Vagina (tissue), 2 donors: ENCODE measurements at places on chromosomes 16 and 17.

- DNase-seq, result no peak
These were observed 13.0 kb downstream of the ALOX12B start for GRCh38 chr17:8074554-8074953.

GRCh38 chr16:74123195-74123594 is 173.4 kb upstream of the PSMD7 start:
- DNase-seq, result no peak

- DNase-seq, result no peak
These were observed 7.0 kb upstream of the GAN start for GRCh38 chr16:81307770-81308169.

GRCh38 chr16:74931445-74931844 is 53.5 kb downstream of the WDR59 start:
- no peak for DNase-seq

DNA sequence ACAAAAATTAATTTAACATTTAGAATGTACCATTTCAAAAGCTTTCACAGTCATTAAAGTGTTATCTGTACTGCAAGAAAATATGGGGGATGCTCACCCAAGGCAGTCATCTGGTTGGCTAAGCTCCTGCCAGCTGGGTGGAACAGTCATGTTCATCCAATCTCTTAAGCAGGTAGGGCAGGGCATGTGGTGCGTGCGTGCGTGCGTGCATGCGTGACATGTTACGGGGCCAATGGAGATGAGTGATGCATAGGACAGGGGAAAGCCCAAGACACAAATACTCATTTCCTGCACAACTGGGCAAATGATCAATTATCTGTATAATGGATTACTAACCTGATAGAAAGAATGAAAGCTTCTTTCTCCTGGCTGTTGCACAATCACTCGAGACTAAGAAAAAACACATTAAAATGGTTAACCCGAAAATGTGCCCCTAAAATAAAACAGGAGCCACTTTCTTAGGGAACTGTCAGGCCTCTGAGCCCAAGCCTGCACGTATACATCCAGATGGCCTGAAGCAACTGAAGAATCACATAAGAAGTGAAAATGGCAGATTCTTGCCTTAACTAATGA is 104.4 kb downstream of the MYO1D start:
- no peak for DNase-seq

DNA sequence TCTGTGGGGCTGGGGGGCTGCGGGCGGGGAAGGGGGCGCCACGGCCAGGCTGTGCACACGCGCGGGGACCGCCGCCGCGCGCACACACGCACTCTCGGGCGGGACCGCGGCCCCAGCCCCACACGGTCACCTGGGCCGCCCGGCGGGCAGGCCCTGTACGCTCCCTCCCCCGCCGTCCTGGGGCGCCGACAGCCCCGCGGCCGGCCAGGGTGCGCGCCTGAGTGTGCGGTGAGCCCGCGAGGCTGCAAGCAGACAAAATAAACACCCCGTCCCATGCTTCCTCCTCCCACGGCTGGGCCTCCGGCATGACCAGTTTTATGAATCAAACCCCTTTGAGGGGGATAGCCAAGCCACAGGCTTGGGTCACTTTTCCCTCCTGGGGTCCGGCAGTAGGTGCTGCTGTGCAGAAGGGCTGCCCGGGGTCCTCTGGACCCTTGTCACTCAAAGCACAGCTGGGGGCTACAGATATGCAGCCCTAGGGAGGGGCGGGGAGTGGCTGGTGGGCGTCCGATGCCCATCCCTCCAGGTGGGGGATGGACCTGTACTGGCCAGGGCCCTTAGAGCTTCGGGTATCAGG is 441 bp downstream of the VASN start:
- no peak for DNase-seq

- DNase-seq, result no peak
These were observed 4.7 kb downstream of the NOD2 start for GRCh38 chr16:50697881-50698767.

- DNase-seq, result no peak
These were observed 19.3 kb downstream of the DBNDD1 start for GRCh38 chr16:89999831-90000574.

DNA sequence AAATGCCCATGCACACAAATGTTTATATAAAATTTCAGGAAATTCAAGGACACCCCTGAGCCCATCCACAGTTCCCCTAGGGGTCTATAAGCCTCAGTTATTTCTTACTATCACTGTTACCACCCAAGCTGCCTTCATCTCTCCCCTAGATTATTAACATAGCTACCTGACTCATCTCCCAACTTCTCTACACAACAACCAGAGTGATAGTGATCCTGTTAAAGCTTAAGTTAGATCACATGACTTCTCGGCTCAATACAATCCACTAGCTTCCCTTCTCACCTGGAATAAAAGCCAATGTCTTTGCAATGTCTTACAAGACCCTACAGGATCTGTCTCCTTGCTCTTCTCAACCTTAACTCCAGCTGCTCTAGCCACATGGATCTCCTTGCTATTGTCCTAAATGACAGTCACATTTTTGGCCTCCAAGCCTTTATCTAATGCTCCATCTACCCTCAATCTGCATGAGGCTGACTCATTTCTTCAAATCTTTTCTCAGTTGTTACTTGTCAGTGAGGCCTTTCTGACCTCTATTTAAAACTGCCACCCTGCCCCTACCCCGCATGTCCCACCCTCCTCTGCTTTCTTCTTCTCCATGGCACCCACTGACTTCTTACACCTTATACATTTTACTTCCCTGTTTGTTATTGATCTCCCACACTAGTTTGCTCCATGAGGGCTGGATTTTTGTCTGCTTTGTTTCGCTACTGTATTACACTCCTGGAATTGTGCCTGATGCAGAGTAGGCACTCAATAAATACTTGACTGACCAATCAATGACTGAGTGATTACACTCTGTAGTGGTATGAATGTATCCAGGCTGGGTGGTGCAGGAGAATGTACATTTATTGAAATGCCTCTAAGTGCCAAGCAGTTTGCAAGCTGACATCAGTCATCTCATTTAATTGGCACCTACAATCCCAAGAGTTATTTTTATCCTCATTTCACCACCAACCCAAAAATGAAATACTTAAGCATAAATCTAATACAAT is 5.2 kb upstream of the LIG3 start:
- no peak for DNase-seq

- no peak for DNase-seq
These were observed at the start of gene KRT37 for GRCh38 chr17:41424111-41424635. TSS of gene KRT37 (minus strand) at chr17:41424585. CDS start at chr17:41424523, 62 bp downstream.

- DNase-seq, result no peak
These were observed 21.8 kb upstream of the WFIKKN2 start for GRCh38 chr17:50813583-50813982.
